ENCODE measurements at places on chromosomes 2 and 18.

DNA sequence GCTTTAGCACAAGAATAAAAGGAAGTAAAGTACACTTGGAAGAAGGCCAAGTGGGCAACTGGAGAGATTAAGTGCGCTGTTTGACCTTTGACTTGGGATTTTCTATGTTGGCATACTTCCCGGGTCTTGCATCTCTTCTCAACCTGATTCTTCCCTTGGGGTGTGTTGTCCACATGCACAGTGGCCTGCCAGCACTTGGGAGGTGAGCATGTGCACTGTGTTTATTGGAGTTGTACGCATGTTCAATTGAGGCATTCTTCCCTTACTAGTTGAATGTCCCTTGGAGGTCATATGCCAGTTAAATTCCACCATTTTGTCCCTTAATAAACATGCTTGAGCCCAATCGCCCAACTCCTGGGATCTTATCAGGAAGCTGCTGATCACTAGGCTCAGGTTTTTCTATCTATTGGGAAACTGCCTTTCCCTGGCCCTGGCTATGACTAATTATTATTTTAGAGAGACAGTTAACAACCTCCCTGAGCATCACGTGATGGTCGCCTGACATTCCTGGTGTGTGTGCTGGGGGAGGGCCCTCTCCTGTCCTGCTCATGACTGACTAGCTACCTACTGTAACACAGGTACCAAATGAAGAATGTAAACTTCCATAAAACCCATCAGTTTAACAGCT, 62.5 kb upstream of the RAPGEF4 start:
- no peak for DNase-seq

DNA sequence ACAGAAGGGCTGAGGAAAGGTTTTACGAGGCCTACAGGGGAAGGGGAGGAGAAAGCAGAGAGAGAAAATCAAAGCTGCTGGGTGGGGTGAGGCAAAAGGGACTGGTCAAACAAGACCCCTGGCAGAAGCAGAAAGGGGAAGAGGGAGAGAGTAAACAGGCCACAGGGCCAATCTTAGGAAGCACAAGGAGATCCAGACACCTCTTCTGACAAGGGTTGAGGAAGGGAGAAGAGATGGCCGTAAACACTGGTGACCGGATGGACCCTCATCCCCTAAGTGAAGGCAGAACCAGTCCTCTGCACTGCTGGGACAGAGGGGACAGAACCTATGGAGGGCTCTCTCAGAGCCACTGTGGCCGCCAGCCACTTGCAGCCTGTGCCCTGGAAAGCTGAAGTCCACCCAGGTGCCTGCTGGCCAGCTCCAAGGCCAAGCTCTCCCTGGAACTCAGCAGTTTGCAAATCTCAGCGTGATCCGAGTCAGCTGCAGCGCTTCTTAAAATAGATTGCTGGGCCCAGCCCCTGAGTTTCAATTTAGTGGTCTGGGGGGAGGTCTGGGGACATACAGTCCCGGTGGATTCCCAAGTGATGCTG, 108.8 kb downstream of the TMEM163 start:
- no peak for DNase-seq

DNA sequence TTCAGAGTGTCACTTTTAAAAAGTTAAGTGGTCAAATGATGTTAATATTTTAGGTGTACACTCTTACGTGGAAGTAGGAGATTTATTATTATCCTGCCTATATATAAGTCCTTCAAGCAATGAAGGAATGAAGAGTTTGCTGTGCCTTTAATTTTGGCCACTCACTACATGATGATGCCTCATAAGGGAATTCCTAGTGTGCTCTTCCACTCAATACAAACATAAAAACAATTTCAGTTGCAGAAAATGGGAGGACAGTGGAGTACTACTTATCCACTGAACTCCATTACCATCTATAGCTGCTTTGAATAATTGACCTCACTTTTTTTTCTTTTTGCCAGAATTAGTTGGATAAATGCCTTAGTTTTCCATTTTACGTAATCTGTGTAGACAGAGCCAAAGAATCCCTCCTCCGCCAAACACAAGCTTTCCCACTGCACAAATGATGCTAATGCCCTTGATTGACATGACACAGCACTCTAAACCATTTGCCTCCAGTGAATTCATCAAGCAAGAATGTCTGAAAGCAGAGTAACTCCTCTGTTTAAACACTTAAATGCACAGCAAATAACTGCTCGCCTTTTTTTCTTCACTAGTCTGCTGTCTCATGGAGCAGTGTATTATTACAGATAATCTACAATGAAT, 751.1 kb upstream of the FANCL start:
- no peak for DNase-seq

DNA sequence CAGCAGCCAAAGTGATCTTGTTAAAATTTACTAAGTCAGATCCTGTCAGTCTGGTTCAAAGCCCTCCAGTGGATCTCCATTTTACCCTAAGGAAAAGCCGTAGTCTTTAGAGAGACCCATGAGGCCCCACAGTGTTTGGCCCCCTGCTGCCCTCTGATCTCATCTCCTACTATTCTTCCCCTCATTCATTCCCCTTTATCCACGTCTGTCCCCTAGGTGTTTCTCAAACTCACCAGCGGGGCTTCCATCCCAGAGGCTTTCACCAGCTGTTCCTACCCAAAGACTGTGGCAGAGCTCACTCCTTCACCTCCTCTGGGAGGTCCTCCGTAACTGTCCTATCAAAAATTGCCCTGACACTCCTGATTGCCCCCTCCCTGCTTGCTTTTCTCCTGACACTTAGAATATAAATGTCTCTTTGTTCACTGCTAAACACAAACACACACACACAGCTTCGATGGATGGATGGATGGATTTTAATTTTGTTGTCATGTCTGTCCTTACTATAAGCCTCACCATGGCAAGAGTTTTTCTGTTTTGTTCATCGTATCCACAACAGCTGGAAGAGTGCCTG, 26.1 kb downstream of the LIMS1 start:
- no peak for DNase-seq

Data from progenitor cell of endocrine pancreas (in vitro differentiated cells).